Fibroblast of lung (primary cell): ENCODE measurements at places on chromosomes 6 and 20. TPM values are rescaled to one million over a fixed set of nuclear protein-coding genes. Genes with fewer than 3 reads are reported as not detected.

GRCh38 chr6:142356201-142356883, 54.5 kb downstream of the ADGRG6 start:
- peak; percentile 39 for DNase-seq

DNA sequence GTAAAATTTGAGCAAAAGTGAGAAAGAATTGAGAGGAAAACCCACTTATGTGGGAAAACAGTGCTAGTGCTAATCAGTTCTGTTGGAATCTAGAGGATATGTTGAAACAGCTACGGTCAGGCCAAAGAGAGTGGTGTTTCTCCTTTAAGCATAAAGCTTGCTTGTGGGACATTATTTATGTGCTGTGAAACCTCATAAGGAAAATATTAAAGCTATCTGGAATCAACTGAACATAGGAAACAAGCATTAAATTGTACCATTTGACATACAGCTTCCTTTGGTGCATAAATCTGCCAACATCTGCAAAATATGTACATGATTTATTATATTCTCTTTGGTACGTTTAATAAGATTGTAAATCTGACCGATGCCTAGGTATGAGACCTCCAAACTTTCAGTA, 182.5 kb upstream of the PDE10A start:
- DNase-seq: peak; percentile 44

GRCh38 chr20:25408170-25408547, 686 bp downstream of the GINS1 start:
- DNase-seq: no peak

NOX3 gene
- not detected in 2 replicates for total RNA-seq

DNA sequence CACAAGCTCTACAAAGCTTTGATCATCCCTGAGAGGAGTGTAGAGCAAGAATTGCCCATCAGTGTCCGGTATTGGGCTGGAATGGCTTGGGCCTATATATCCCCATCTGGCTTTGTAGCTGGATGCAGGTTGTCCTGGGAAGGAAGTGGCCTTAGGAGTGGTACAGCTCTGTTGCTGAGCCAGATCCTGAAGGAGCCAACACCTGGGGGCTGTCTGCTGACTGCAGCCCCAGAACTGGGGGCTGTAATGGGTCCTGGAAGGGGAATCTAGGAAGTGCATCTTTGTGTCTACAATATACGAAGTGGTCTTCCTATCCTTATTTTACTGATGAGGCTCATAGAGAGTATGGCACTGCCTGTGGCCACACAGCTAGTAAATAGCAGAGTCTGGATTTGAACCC, 145.9 kb downstream of the CDC5L start:
- DNase-seq: no peak
